ENCODE measurements at places on chromosomes 12 and 14.

- no peak for DNase-seq
Measured at GRCh38 chr12:23906329-23906728, 43.1 kb downstream of the SOX5 start.

DNA sequence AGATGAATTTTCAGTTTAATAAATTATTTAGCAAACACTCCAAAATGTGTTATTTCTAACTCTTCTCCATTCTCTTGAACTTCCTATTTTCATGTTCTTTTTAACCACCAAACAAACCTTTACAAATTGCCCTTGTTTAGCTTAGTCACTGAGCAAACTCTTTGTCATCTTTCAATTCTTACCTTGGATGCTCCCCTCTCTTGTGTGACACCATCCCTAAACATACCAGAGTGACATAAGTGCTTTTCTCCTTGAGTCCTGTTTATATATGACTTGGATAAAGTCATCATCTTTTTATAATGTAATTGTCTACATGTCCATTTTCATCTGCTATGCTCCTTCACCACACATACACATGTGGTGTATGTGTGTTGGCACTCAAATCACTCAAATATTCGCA is 3.4 kb upstream of the TMEM19 start:
- no peak for DNase-seq

GRCh38 chr14:66600416-66600815 is 92.5 kb downstream of the GPHN start:
- DNase-seq, result no peak

DNA sequence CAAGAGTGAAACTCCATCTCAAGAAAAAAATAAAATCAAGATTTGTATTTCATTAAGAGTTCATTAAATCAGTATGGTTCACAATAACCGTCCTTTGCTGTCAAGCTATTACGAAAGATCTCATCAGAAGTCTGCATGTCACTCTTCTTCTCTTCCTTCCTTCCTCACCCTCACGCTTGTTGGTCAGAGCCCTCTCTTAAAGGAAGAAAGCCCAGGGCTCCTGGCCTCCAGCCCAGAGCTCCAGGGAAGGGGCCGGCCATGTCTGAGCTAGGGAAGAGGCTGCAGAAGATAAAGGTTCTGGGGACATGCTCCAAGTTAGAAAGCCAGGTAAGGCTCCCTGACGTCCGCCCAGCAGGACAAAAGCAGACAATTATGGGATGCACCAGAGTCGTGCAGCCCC is 43.1 kb upstream of the DLK1 start:
- no peak for DNase-seq

DNA sequence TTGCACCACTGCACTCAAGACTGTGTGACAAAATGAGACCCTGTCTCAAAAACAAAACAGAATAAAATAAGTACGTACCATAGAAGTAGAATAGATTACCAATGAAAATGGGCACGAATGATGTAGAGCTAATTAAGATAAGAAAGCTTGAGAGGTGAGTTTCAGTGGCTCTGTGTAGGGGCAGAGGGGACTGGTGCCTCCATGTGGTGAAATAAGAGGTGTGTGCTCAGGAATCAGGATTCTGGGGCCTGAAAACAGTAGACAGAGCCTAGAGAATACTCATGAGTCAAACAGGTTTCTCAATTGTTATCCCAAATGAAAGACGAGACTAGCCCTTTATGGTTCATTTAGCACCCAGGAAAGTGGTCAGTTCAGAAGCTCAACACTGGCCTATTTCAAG is 1145.1 kb downstream of the FLRT2 start:
- no peak for DNase-seq

DNA sequence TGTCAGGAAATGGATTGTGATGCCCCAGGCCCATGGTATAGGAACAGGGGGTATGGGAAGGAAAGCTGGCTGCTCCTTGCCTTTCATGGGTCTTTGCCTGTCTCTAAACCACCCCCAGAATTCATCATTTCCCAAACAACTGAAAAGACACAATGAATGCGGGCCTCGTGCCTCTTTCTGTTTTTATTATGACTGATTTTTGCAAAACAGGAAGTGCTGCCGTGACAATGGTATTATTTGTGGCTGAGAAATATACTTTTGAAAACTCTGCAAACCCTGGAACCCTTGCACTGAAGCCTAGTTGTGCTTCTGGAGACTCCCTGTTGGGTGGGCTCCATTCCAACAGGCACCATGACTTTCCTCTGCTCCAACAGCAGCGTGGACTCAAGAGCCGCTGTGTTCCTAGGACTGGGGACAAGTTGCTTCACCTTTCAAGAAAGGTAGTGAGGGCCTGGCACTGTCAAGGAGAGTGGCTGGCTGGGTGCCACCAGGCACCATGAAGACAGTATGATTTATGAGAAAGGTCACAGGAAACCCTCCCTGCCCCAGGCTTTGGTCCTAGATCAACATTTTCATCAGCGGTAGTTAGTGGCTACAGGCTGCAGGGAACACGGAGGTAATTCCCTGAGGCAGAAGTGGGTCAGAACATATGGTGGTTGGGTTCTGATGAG is 4.8 kb upstream of the DGLUCY start:
- DNase-seq, result no peak

- no peak for DNase-seq
Measured at GRCh38 chr14:64580467-64580866, 30.7 kb downstream of the PPP1R36 start.

GRCh38 chr12:116687888-116688287 is 50.0 kb downstream of the SPRING1 start:
- DNase-seq, result peak; percentile 29

DNA sequence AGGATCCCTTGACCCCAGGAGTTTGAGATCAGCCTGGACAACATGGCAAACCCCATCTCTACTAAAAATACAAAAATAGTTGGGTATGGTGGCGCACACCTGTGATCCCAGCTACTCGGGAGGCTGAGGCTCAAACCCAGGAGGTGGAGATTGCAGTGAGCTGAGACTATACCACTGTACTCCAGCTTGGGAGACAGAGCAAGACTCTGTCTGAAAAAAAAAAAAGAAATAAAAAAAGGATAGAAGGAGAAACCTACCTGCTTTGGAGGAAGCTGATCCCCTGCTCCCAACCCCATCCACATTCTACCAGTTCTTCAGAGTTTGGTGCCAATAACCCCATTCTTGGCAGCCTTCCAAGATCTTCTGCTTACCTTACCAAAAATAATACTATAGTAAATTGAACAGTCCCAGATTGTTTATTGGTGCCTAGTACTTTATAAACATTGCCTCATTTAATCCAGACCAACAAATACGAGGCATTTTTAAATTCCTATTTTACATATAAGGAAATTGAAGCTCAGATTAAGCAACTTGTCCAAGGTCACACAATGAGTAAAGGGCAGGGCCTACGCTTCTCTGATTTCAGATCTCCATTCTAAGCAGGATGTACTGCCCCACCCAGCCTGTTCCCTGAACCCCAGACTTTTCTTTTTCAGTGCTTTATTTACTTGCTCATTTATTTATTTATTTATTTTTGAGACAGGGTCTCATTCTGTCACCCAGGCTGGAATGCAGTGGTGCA is 33.2 kb upstream of the FAM222A start:
- DNase-seq, result no peak

DNA sequence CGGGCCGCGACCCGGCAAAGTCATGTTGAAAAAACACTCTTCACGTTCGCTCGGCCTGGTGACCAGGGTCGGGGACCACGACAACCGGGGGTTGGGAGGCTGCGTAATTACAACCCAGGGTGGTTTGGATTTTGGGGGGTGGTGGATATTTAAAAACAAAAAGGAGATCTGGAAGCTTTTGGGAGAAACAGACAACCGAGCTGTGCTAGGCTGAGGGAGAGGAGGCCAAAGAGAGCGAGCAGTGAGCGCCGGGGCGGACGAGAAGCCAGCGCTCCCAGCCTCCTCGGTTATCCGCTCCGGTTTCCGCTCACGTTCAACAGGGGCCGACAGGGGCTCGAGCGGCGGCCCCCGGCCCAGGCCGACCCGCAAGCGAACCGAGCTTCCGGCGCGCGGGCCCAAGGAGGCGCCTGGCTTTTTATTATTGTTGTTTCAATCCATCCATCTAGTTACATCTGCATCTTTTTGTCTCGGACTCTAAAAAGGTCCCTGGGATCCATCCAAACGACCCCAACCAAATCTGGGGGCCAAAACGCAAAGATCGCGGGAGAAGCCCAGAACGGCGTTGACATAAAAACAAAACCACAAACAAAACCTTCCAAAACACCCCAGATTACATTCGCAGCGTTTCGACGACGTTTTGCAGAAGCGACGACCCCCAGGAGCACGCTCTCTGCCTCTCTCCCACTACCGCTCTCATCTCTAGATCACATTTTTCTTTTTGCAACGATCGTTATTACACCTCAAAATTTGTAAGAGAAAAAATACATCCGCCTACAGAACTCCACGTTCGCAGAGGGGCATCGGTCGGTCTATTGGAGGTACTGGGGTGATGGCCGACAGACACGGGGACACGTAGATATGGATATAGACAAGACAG is 771 bp downstream of the OTX2 start:
- DNase-seq, result no peak

- DNase-seq, result no peak
Measured at GRCh38 chr12:120761519-120761934, 35.9 kb downstream of the ACADS start.

- DNase-seq, result no peak
Measured at GRCh38 chr12:29253906-29254625, 105.0 kb downstream of the FAR2 start.

DNA sequence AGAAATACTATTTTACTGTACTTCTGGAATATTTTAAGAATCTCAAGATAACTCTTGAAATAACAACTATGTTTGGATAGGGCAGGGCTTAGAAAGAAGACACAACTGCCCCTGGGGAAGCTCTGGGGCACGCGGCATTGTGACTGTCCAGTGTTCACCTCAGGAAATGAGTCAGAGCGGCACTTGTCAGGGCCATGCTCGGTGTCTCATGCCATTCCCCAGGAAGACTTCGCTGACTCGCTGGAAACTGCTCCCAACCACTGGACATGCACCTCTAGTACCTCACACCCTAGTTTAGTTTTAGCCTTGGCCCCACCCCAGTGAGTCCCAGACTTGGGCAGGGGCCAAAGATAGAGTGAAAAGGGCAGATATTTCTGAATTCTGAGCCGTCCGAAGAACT is 192.0 kb downstream of the TTC7B start:
- no peak for DNase-seq

GRCh38 chr14:95304342-95304741 is 15.4 kb downstream of the CLMN start:
- no peak for DNase-seq

DNA sequence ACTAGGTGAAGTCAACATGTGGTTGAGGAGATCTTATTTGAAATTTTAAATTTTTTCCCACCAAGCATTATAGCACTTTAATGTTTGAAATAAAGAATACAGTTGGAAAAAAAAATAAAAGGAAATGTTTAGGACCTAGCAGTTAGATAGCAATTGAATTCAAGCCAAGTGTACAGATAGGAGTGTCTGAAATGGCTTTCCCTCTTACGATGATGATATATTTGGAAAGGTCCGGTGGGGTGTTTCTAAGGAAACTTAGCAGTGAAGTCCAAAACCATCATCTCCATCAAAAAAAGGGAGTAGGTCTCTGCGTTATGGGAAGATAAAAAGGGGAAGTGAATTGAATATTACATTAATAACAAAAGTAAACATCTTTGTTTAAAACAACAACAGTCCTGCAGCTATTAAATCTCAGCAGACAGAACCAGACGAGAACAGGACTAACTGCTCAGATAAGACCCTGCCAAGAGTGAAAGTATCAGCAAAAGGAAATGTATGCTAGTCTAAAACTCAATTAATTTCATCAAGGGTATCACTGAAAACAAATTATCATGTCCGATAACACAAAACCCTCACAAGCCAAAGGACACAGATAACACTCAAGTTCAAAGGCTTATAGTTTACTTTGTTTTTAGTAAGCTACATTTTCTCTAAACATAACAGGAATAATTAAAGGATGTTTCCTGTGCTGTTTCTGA is 242.0 kb downstream of the BMP4 start:
- DNase-seq, result no peak

- no peak for DNase-seq
Measured at GRCh38 chr12:3996322-3996721, 123.1 kb upstream of the PARP11 start.

GRCh38 chr12:100491104-100491503 is 17.4 kb downstream of the NR1H4 start:
- DNase-seq, result no peak

- DNase-seq, result no peak
Measured at GRCh38 chr14:66143387-66144112, 342.6 kb upstream of the CCDC196 start.

GRCh38 chr14:34254571-34254970 is 207.5 kb downstream of the SPTSSA start:
- DNase-seq, result no peak

DNA sequence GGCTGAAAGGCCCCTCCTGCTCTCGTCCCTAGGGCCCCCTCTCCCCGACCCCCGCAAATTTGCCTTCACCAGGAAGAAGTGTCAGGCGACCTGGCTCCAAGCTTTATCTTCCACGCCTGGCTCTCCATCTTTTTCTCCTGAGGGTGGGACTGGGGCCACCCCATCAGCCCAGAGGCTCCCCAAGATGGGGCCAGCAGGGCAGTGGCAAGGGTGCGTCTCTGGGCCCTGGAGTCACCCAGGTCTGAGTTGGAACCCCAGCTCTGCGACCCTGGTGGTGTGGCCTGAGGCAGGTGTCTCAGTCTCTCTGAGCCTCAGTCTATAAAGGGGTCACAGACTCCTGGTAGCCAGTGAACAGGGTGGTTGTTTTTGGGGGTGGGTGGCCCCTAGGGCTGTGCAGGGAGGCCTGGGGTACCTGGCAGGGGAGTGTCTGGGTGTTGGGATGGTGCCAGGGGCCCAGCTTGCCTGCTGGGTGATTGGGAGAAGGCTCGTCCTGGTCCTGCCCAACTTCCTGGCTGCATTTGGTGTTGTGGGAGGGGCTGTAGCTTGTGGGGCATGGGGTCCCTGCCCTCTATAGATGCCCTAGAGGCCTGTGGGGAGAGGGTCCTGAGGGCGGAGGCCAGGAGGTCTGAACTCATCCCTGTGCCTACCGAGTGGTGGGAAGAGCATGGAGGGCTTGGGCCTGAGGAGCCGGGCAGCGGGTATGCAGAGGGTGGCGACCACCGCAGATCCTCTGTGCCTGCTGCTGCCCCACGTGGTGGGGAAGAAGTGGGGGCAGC is 7.6 kb downstream of the KIF26A start:
- no peak for DNase-seq

DNA sequence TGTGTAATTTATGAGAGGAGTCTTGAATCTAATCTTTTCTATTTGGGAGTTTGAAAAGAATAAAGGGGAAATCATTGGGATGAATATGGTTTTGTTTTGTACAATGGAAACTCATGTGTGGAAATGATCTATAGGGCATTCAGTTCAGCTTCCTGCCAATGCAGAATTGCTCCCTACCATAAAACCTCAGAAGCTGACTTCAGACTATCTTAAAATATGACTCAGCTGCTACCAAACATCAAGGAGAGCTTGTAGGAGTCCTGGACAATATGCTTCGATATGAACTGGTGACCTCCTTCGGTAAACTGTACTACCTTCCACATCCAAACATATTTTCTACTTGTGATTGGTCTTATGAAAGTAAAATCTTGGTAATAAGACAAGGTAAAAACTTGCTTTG is 160.6 kb downstream of the CAPZA3 start:
- no peak for DNase-seq

- DNase-seq, result no peak
Measured at GRCh38 chr12:22499445-22499844, 44.9 kb downstream of the C2CD5 start.

Measured in stimulated activated CD4-positive, alpha-beta T cell treated with anti-CD3 and anti-CD28 coated beads, Interleukin-15, amount 100 ng/mL, for 48 hours (primary cell).